ENCODE measurements at places on chromosomes 12 and 14.

DNA sequence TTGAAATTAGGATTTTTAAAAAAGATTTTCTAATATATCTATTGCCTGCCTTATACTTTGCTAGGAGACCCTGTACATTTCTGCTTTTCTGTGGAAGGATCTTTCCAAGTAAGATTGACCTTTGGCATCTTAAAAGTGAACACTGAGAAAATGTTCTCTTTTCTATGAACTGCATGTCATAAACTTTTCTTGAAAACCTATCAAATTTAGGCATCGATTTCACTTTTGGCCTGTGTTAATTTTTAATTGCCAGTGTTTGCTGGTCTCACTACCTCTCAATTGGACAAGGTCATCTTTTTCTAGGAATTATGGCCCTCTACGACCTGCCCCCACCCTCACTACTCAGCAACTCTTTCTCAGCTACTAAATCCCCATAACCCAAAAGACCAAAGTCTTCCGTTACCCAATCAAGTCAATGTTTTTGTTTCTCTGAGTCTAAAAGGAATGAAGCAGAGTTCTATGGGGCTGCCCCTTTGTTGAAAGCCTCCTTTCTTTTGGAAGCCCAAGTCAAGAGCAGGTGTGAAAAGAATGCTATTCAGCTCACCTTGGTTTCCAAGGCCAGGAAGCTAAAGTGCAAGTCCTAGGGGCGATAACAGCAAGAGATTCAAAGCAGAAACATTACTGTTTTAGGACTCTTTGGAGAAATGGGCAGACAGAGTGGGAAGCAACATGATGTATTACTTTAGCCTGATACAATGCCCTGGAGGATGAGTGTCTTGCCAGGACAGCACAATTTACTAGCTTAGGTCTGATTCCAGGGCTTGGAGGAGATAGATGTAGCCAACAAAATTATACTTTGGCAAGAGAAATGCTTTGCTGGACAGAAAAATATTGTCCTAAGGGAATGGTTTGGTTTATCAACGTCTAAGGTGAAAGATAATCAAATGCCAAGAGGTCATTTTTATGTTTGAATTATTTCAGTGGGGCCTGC is 55.0 kb downstream of the IGF1 start:
- DNase-seq, result no peak

- DNase-seq, result no peak
Observed at GRCh38 chr14:90426663-90427062, 29.8 kb downstream of the CALM1 start.

- DNase-seq, result no peak
Observed at GRCh38 chr12:60345442-60345841, 749.6 kb downstream of the SLC16A7 start.

DNA sequence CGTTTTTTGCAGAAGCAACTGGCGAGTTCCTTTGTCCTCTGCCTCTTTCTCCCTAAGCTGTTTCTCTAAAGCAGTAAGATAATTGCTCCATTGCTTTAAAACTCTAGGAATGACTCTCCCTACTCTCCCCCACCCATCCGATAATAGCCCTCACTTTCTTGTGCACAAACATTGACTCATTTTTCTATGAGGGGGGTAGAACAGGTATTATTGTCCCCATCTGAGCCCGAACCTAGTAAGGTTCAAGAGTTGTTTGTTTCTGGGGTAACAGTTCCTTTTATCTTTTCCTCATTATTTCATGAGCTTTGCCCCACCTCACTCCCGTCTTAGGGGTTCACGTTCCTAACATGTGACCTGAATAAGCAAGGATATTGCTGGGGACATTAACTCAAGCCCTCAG is 190.6 kb downstream of the EMP1 start:
- DNase-seq, result no peak

All from 8988T (cell line).